GM10248 (cell line): ENCODE measurements at places on chromosomes 2 and 18.

GRCh38 chr2:226892729-226893128 is 56.9 kb downstream of the RHBDD1 start:
- no peak for DNase-seq

- no peak for DNase-seq
Observed at GRCh38 chr2:9554921-9555296, 721 bp downstream of the ADAM17 start.

GRCh38 chr2:172196768-172197431 is 94.2 kb upstream of the DLX2 start:
- DNase-seq = no peak

- DNase-seq = no peak
Observed at GRCh38 chr2:113111823-113112287, 15.5 kb upstream of the IL1RN start.

GRCh38 chr18:14978962-14979535 is 231.1 kb downstream of the ANKRD30B start:
- no peak for DNase-seq

GRCh38 chr2:96773922-96774321 is 13.2 kb downstream of the CNNM4 start:
- no peak for DNase-seq

- DNase-seq = no peak
Observed at GRCh38 chr2:109447251-109447661, 166.5 kb downstream of the SEPTIN10 start.

DNA sequence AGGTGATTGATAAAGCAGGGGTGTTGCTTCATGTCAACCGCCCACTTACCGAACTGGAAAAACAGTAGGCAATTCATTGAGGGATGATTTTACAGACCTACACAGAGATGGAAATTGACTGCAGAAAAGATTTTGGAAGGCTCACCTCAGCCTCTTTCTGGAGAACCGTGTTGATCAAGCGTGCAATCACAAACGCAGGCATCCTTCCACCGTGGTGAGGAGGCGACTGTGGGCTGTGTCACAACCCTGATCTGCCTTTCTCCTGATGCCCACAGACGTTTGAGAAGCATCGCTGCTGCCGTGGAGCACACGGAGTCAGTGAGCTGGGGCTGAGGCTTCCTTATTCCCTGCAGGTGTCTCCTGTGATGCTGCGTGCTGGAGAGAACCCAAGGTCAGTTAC is 132.0 kb downstream of the TMEM18 start:
- no peak for DNase-seq

GRCh38 chr2:236852100-236852976 is 233.4 kb upstream of the COPS8 start:
- DNase-seq = no peak

DNA sequence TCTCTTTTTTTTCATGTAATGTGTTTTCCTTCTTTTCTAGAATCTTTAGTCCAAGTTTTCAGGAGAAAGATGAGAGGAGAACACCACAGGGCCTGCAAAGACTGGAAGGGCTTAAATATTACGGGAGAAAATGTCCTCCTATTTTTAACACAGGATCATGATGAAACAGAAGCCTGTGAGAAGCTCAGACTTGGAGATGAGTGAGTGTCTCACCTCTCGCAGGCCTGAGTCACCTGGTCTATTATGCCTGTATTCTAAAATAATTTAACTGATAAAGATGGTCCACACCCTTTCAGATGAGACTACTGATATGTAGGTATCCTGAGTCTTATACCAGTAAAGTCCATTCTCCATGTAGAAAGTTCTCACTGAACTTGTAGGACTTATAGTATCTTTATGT is 143.2 kb downstream of the EPHA4 start:
- DNase-seq = no peak

- DNase-seq = no peak
Observed at GRCh38 chr2:160379399-160379798, 114.2 kb downstream of the RBMS1 start.

- no peak for DNase-seq
Observed at GRCh38 chr2:126698376-126698775, 42.4 kb downstream of the GYPC start.

DNA sequence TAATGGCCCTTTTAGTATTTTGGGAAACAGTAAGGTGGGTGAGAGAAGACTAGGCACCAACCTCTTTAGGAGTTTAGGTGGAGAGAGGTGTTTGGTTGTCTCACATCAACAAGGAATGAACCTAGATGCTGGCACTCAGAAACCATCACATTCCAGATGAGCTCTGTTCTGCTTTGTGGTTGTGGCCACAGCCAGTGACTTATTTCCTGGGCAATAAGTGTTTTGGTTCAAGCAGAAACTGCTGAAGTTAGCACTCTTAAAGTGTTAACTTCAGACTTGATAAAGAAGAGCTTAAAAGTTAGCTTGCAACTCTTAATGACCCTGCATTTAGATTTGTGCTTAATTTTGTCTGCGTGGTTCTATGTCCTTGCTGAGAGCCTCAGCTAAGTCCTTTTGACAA is 929.2 kb downstream of the SLC4A3 start:
- DNase-seq = no peak

- no peak for DNase-seq
Observed at GRCh38 chr2:210862283-210863065, 306.1 kb downstream of the CPS1 start.

GRCh38 chr2:201228912-201229290 is 31.4 kb upstream of the CASP8 start:
- DNase-seq = no peak

GRCh38 chr2:220279372-220279771 is 651.9 kb downstream of the SLC4A3 start:
- DNase-seq = no peak

GRCh38 chr2:190965580-190966222 is 48.3 kb downstream of the STAT1 start:
- no peak for DNase-seq

GRCh38 chr18:14927701-14928100 is 179.7 kb downstream of the ANKRD30B start:
- no peak for DNase-seq

DNA sequence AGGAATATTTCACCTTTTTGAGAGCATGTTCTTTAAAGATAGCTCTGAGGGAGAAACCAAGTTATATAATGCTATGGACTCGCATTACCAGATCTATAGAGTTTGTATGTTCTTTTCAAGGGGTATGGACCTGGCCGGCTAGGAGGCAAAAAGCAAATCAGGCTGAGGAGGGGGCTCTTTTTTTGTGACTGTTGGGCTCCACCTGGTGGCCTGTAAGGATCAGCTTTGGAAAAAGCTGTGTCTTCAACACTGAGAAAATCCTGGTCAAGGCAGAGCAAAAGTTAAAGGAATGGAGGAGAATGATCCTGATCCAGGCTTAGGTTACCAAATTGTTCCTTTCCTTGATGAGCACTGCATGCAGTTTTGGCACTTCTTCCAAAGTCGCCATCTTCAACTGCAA is 180.5 kb downstream of the DIS3L2 start:
- DNase-seq = no peak

GRCh38 chr2:69026026-69026425 is 13.0 kb downstream of the ANTXR1 start:
- peak; percentile 26 for DNase-seq

DNA sequence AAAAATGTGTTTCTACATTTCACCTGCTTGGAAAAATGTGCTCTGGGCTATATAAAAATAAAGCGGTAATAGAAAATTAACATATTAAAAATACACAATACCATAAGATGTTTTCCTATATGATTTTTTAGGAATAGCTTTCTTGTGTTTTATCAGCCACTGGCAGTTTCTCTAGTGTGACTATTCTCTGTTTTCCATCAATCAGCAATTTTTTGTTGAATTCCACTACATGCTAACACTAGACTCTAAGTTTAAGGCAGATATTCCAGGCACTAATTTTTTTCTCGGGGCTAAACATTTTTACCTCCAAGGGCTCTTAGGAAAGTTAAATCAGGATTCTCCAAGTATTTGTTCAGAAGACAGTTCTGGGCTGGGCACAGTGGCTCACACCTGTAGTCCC is 140.5 kb downstream of the SPHKAP start:
- no peak for DNase-seq

GRCh38 chr18:42025974-42026625 is 71.1 kb downstream of the PIK3C3 start:
- peak; percentile 50 for DNase-seq

DNA sequence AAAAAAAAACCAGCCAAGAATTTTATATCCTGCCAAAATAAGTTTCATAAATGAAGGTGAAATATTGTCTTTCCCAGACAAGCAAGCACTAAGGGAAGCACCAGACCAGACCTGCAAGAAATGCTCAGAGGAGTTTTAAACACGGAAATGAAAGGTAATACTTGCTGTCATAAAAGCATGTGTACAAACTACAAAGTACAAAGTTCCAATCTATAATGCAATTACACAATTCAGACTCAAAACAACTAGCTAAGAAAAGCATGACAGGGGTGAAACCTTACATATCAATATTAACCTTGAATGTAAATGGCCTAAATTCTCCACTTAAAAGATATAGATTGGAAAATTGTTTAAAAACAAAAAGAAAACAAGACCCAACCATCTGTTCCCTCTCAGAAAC is 45.0 kb upstream of the ASXL3 start:
- DNase-seq = no peak

DNA sequence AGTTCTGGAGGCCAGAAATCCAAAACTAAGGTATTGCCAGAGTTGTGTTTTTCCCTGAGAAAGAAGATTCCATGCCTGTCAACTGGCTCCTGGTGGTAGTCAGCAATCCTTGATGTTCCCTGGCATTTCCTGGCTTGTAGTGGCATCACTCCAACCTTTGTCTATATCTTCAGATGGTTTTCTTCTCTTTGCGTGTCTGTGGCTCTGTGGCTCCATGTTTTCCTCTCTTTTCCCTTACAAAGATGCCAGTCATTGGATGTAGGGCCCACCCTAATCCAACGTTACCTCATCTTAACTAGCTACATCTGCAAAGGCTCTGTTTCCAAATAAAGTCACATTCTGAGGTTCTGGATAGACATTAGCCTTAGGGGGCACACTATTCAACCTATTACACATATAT is 41.8 kb downstream of the SLC14A1 start:
- no peak for DNase-seq

DNA sequence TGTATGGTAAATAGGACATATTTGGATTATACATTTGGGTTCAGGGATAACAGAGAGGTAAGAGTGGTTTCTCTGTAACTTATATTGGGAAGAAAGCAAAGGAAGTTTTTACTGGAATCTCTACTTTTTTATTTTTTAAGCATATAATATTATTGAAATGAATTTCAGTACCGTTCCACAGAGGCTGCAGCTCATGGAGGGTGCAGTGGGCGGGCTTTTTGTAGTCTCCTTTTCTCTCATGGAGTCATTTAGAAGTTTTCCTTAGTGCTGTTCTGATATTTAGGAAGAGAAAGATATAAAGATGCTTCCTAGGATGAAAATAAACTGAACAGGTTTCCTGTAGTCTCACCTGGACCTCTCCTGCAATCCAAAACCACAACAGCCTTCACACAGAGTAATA is 1153.3 kb upstream of the TMEFF2 start:
- no peak for DNase-seq

- DNase-seq = peak; percentile 27
Observed at GRCh38 chr2:201618744-201619662, 24.3 kb downstream of the TMEM237 start.

- no peak for DNase-seq
Observed at GRCh38 chr2:222572264-222572721, 83.6 kb downstream of the FARSB start.

DNA sequence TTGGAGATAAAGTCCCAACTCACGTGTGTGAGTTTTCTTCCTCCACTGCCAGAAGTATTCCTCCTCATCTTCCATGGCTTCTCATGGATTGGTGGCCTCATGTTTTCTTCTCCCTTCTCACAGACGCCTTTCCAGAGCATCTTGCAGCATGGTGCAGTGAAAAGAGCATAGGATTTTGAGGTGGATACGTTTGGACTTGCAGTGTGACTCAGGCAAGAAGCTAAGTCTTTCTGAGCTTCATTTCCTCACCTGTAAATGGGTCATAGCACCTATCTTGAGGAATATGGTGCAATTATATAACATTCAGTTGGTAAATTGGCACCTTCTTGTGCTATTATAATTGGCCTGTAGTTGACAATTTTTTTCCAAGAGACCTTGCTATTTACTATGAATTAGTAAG is 247.6 kb downstream of the RDH14 start:
- DNase-seq = no peak

DNA sequence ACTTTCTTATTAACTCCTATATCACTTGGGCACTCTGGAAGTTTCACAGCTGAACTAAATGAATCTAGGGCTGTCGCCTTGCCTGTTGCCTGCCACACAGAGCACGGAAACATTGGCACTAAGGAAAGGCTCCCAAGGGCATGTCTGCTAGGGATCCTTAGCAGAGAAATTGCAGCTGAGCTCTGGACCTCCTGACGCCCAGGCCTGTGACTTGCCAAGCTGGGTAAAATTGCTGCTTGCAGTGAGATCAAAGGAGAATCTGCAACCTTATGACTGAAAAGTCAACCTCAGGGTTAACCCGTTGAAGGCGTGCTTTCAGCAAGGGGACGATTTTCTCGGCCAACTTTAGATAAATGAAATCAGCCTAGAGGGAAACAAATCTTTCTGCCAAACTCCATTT is 189.8 kb downstream of the NCK2 start:
- no peak for DNase-seq

GRCh38 chr2:239008677-239009588 is 161.0 kb downstream of the TWIST2 start:
- no peak for DNase-seq

DNA sequence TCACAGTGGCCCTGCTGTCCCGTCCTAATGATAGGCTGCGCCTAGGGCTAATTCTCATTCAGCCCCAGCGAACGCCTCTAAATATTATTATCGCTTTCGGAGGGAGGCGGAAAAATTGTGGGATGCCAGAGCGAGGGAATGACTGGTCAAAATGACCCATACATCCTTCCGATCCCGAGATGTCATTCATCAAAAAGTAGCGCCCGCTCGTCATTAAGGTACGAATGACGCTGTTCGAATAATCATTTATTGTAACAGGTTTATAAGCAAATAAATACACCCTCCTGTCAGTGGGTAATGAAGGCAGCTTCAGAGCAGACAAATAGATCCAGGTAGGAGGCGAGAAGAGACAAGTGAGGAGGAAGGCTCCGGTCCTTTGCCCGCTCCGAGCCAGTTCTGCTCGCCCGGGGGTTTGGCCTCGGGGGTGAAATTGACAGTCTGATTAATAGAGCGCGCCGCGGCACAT is at the start of gene EVX2:
Gene EVX2, minus strand, starts transcription at position 167 of the 466 bp plus-strand sequence. CDS start 186 bp downstream, outside the sequence.
- DNase-seq = no peak

DNA sequence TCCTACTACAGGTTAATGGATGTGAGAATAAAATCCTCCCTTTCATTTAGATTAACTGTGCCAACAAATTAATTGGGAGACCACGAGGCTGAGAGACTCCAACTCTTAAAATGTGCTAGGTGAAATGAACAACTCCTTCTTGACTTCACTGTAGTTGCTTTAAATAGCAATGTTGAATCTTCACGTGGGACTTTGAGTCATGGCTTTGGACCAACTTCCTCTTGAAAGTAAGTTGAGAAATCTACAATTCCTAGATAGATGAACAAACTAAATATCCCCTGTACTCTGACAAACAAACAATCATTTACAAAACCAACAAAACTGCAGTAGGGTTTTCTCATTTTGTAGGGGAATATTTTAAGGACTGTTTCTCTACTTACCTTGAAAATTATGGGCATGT is 291.9 kb upstream of the SPRED2 start:
- no peak for DNase-seq

- DNase-seq = no peak
Observed at GRCh38 chr2:217930761-217931563, 71.8 kb downstream of the TNS1 start.
